NCI-H146 (cell line): ENCODE measurements at places on chromosomes 1 and 21.

DNA sequence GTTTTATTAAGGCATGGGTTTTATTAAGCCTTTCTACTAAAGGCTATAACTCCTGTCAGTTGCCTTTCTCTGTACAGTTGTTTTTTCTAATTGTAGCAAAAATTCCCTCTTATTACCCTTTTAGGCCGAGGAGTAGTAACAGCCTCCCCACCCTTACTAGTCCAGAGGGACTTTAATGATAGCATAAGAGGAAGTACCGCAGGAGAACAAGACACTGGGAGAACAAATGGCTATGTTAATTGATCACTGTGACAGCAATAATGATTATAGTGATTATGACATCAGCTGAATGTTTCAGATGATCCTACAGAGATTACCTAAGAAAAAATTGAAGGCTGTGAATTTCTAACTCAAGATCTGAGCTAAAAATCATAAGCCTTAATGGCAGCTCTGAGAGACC lies 383.0 kb upstream of the PTBP2 start:
- no peak for DNase-seq

DNA sequence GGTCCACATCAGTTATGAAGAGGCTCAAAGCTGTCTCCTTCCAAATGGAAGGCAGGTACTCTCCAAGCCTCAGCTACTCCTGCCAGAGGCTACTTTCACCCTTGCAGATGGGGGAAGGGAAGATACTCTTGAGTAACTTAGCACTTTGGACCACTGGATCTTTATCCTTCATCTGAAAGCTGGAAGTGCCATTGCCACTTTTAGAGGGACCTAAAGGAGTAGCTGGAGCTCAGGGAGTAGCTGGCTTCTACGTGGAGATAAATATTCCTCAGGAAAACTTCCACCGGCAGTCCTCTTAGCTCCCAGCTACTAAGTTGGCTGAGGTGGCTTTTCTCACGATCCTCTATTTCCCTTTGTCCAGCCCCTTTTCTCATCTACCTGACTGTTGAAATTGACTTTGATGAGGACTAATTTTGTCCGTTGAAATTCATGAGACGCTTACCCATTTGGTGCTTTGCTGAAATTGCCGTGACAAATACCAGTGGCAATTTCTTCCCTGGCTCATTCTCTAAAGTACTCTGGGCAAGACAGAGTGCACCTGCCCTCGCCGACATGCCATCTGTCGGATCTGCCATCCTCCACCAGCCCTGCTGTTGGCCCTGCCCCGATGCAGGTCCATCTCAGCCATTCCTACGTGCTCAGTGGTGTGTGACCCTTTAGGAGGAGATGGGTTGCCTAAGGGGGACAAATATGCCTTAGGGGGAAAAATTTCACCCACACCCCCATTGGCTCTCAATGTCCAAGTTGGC lies 13.6 kb downstream of the IGSF21 start:
- DNase-seq, result no peak

DNA sequence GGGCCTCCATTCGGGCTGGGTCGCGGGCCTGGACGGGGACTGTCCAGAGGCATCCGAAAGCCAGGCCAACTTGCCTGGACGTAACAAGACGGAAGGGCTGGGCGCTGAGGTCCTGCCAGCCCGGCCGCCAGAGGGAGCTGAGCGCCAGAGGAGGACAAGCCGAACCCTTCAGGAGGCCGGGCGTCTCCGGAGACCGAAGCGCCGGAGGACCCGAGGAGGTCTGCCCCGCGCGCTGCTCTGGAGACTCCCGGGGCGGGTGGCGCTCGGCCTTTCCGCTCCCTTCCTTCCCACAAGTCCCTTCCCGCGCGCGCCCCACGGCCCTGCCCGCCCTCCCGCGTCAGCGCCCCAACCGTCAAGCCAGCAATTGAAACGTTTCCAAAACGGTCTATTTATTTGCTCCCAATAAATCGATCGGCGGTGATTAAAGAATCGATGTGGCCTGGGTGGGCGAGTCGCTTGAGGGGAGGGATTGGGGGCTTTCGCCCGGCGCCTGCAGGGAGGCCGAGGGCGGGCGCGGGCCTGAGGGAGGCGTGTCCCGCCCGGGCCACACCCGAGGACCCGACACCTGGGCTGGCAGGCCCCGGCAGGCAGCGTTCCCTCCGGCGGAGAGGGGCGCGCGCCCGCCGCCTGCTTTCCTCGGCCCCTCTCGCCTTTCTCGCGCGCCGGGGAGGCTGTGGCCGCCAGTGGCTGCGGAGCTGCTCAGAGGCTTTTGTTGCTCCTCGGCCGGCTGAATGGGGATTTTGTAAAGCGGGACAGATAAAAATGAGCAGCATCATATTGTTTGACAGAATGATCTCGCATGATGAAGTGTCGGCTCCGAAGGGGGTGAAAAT lies 5.2 kb upstream of the FOXD3 start:
- DNase-seq, result peak; percentile 93

- DNase-seq, result no peak
These were observed 106.7 kb upstream of the NRIP1 start for GRCh38 chr21:15171546-15171945.

DNA sequence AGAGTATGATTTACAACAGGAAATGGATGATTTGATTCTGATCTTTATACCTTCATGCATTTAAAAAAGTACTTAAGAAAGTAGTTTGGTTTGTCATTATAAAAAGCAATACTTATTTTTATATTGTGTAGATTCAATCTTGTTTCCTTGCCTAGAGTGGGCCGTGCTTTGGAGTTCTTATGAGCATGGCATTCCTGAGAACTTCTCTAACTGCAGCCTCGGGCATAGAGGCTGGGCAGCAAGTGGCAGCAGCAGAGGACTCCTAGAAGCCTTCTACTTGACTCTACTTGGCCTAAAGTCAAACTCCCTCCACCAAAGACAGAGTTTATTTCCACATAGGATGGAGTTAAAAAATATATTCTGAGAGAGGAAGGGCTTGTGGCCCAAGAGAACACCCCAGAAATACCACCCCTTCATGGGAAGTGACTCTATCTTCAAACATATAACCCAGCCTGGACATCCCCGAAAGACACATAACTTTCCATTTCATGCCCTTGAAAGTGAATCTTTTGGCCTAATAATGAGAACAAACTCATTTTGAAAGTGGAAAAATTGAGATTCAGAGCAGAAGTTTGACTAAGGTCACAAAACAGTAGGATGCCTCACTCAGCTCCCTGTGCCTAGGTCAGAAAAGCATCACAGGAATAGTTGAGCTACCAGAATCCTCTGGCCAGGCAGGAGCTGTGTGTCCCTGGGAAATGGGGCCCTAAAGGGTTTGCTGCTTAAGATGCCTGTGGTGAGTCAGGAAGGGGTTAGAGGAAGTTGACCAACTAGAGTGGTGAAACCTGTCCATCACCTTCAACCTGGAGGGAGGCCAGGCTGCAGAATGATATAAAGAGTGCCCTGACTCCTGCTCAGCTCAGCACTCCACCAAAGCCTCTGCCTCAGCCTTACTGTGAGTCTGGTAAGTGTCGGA lies at the start of gene IVL:
IVL (plus strand) TSS at position 861 of the 916 bp plus-strand sequence. CDS start 1,252 bp downstream, outside the sequence.
- no peak for DNase-seq

DNA sequence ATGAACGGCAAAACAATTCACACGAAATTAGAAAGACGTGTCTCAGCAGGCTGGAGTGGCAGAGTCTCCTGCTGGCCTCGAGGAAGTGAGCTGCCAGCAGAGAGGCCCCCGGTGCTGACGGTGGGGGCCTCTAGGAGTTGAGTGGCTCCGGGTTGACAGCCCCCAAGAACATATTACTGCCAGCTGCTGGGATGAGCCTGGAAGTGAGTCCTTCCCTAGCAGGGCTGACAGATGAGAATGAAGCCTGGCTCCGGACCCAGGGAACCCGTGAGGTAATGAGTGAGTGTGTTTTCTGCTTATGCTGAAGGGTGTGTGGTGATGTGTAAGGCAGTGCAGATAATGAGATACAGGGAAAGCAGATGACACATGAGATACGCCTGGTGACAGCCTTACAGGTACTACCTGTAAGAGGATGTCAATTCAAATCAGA lies 23.5 kb upstream of the LRRC47 start:
- no peak for DNase-seq

- no peak for DNase-seq
These were observed 3.3 kb upstream of the SSBP3 start for GRCh38 chr1:54409156-54410142.

GRCh38 chr1:203695116-203695515 lies 68.5 kb downstream of the ATP2B4 start:
- no peak for DNase-seq

- DNase-seq, result no peak
These were observed 79.1 kb upstream of the OLIG2 start for GRCh38 chr21:32946654-32947053.

- no peak for DNase-seq
These were observed 22.2 kb downstream of the LRP8 start for GRCh38 chr1:53305650-53306049.

GRCh38 chr1:52423771-52424170 lies 19.4 kb downstream of the PRPF38A start:
- no peak for DNase-seq

- no peak for DNase-seq
These were observed 2.3 kb downstream of the UTP11 start for GRCh38 chr1:38014724-38015424.

GRCh38 chr1:216640100-216640499 lies 83.1 kb downstream of the ESRRG start:
- DNase-seq, result no peak

GRCh38 chr1:89672489-89673183 lies 39.7 kb downstream of the LRRC8C start:
- no peak for DNase-seq

GRCh38 chr1:241181471-241181870 lies 175.5 kb downstream of the RGS7 start:
- no peak for DNase-seq

- no peak for DNase-seq
These were observed 84.7 kb downstream of the PKN2 start for GRCh38 chr1:88768816-88769215.

- DNase-seq, result no peak
These were observed 50.2 kb downstream of the PRDM15 start for GRCh38 chr21:41828884-41829360.

DNA sequence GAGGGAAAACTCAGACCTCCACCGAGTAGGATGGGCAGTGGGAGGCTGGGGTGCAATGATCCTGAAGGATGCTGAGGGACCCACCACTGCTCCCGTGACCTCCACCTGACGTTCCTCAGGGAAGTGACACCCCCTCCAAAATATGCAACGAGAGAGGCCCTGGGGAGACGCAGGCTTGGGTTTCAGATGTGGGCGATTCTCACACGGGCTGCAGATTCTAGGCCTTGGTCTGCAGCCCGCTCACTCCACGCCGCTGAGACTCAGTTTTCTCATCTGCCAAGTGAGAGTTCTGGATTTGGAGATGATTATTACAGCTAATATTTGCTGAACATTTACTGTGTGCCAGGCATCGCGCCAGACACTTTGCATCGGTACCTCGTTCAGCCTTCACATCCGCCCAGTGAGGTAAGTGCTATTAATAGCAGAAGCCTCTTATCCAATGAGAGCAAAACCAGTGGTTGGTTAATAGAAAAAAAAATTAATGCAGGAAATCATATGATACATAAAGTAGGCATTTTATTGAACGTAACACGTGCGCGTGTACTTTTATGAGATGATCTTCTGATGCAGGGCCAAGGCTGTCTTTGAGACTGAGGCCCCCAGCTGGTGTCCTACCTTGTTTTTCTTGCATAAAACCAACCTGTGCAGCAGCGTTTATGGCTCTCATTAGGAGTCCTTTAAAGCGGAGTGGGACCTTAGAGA lies 102.0 kb upstream of the RUNX3 start:
- DNase-seq, result peak; percentile 13

DNA sequence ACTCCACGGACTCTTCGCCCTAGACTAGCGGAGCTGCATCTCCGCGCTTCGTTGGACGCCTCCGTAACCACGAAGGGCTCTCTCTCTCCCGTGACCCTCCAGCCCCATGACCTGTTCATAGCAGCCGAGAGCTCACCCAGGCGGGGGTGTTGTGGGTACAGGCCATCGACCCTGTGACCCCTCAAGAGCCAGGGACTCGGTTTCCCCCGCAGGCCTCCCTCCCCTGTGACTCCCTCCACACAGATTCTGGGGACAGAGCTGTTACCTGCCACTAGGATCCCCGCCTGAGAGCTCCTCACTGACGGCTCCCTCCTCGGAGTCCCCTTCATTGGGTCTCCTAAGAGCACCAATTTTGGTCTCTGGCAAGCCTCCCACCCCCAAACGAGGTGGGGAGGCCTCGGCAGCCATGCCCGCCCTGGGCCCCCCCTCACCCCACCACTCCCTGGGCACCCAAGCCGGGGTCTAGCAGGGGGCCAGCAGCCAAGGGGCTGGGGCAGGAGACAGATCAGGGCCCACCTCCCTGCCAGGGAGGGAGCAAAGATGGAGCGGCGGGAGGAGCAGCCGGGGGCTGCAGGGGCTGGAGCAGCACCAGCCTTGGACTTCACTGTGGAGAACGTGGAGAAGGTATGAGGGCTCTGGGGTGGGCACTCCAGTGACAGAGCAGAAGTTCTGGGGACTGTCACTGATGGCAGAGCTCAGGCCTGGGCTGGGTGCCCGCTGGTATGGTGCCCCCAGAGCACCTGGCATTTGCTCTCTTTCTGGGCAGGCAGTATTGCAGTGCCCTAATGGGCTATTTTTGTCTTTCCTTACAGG lies 517 bp downstream of the IPO13 start:
- DNase-seq, result no peak

- no peak for DNase-seq
These were observed 76.7 kb upstream of the SCCPDH start for GRCh38 chr1:246647513-246647912.
